ENCODE measurements at places on chromosomes 5 and 9.

DNA sequence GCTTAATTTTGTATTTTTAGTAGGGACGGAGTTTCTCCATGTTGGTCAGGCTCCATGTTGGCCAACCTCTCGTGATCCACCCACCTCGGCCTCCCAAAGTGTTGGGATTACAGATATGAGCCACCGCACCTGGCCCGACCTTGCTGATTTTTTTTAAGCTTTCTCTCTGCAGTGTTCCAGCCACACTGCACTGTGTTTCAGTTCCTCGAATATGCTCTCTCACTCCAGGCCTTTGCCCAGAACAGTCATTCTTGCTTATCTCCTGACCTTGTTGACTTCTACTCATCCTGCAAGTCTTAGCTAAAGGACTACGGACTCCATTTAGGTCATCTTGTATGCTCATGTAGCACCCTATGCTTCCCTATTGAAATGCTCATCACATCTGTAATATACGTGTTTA is 3.3 kb downstream of the SNAPC3 start:
- DNase-seq: no peak

GRCh38 chr5:141077826-141078225 is 16.6 kb upstream of the PCDHB2 start:
- no peak for DNase-seq

DNA sequence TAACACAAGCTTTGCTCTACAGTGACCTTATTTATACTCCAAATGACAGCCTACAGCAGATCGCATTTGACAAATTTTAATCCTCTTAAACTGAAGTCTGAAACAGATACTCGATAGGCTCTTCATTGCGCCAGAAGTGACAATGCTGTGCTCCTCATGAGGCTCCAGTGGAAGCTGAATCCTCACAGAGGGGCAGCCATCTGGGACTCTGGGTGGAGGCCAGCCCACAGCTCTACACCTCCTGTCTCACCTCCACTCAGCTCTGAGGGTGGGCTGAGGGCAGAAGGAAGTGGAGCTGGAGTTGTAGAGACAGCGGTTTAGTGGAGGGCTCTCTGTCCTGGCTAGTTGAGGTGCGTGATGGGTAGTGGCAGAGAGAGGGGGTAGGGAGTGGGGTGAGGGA is 283.3 kb upstream of the ANKRD55 start:
- DNase-seq: no peak

DNA sequence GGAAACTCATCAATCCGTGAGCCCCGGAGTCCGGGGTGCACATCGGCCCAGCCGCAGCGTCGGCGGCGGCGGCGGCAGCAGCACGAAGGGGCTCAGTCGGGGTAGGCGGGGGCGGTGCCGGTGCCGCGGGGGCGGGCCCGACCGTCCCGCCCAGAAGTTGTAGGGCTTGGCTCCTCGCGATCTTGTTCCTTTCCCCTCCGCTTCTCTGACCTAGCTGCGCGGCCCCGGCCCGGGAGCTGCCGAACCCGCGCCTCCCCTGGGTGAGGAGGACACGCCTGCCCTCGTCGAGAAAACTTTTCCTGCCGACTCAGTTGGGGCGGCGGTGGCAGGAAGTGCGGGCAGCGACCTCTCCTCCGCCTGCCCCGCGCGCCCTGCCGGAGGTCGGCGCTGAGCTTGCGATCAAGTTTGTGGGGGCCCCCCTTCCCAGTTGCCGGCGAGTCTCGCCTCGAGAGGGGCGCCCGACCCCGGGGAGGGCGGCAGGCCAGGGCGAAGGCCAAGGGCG is at the start of gene MAN2A1:
Gene MAN2A1 (plus strand): TSS at position 188 of the 502 bp plus-strand sequence. CDS start 491 bp downstream, outside the sequence.
- peak; percentile 42 for DNase-seq

DNA sequence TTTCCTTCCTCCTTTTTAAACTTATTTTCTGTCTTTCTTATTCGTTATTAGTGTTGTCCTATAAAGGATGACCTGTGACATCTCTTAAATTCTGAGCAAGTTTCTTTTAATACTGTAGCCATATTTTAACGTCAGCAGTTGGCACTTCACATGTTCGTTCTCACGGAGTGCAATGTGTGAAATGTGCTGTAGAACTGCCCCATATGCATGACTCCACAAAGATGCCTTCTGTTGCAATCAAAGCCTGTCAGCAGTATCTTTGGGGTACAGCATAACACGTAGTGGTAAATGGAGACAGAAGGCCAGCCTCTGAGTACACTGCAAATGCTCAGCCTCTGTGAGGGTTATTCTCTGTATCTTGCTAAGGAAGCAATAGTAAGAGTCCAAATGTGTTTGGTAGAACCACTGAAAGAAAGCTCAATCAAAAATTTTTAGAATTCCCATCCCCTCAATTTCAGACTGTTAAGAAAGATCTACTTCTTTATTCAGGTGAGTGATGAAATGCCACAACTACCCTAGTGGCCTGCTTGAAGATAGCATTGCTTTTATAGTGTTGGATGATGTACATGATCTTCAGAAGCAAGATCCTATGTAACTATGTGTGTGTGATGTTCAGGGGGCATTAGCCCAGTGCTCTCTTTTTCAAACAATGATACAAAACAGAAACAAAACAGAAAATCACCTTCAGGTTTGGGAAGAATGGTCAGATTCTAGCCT is 277.7 kb downstream of the TMEM167A start:
- DNase-seq: no peak

DNA sequence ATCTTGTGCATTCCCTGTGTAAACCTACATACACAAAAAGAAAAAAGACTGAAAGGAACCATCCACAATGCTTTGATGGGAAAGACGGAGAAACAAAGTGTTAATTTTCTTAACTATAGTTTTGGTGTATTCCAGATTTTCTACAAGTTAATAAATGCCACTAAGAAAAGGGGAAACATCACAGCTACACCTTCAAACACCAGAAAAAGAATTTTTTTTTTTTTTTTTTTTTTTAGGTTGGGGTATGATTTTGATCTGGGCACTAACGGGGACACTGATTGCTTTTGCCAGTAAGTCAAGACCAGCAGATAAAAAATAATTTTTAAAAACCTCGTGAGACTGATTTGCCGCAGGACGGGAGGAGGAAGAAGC is 334 bp upstream of the THG1L start:
- no peak for DNase-seq

GRCh38 chr5:167030500-167031120 is 1260.8 kb upstream of the WWC1 start:
- DNase-seq: no peak
